Trophoblast cell (in vitro differentiated cells and primary cell): ENCODE measurements at places on chromosomes 7 and 10.

- no peak for DNase-seq
Measured at GRCh38 chr7:14287398-14287797, 297.9 kb upstream of the ETV1 start.

DNA sequence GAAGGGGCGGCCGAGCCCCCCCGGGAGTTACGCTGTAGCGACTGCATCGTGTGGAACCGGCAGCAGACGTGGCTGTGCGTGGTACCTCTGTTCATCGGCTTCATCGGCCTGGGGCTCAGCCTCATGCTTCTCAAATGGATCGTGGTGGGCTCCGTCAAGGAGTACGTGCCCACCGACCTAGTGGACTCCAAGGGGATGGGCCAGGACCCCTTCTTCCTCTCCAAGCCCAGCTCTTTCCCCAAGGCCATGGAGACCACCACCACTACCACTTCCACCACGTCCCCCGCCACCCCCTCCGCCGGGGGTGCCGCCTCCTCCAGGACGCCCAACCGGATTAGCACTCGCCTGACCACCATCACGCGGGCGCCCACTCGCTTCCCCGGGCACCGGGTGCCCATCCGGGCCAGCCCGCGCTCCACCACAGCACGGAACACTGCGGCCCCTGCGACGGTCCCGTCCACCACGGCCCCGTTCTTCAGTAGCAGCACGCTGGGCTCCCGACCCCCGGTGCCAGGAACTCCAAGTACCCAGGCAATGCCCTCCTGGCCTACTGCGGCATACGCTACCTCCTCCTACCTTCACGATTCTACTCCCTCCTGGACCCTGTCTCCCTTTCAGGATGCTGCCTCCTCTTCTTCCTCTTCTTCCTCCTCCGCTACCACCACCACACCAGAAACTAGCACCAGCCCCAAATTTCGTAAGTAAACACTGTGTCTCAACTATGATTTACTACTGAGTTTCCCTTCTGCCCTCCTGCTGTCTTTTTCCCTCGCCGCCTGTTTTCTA, 666 bp downstream of the NRG3 start:
- DNase-seq: no peak

DNA sequence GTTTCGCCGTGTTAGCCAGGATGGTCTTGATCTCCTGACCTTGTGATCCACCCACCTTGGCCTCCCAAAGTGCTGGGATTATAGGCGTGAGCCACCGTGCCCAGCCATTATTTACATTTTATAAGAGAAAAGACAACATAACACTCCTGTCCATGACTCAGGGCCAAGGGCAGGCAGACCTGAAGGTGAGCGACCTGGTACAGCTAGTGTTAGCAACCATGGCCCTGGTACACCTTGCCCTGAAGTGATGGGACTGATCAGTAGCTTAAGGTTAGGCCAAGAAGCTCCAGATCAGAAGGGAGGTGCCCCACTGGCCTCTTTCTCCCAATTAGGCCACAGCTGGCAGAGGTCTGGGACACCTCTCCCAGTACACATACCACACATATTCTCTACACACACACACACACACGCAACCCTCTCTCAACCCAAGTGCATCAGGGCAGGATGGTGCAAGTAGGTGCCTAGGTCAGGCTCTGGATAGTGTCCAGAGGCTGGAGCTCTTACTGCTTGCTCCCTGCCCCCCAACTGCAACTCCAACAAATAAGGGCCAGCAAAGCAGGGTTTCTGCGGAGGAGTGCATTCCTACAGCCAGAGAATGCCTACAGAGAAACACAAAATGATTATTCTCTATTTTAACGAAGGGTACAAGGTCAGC, 43.8 kb downstream of the DPCD start:
- no peak for DNase-seq

GRCh38 chr7:75842836-75843446, 29.3 kb upstream of the CCL24 start:
- DNase-seq: peak; percentile 74

- no peak for DNase-seq
Measured at GRCh38 chr7:9192969-9193368, 759.6 kb downstream of the NXPH1 start.

GRCh38 chr10:77899080-77899477, 27.5 kb downstream of the DLG5 start:
- DNase-seq: no peak

DNA sequence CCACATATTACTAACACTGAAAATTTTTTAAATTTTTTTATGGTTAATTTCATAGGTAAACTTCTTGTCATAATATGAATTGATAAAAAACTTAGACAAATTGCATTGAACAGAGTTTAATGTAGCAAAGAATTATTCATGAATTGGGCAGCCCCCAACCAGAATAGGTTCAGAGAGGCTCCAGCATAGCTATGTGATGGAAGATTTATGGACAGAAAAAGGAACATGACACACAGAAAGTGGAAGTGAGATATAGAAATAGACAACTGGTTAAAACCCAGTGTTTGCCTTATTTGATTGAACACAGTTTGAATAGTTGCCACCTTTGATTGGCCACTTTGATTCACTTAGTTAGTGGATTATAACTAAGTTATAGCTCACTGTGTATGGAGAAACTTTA, 87.2 kb downstream of the AHR start:
- DNase-seq: no peak

GRCh38 chr7:26556061-26556881, 264.6 kb downstream of the SNX10 start:
- DNase-seq: no peak

GRCh38 chr10:73843261-73843660, 31.1 kb downstream of the CAMK2G start:
- no peak for DNase-seq

DNA sequence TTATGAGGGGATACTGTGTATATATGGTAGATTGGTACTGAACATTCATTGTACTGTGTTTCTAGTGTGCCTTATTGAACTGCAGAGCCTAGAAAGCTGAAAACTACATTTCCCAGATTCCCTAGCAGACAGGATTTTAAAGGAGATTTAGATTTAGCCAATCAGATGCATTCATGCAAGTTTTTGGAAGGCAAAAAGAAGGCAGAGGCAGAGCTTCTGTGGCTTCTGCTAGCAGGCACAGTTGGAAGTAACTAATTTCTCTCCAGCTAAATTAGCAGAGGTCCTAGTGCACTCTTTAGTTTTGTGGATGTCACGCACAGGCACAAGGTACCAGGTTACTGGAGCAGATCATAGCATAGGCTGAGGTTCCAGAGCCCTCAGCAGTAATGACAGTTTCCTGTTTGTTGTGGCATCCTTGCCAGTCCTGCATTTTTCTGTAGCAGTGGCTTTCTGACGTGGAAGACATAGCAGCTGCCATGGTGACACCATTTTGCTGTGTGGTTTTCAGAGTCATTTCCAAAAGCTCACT, 83.7 kb upstream of the CCDC71L start:
- no peak for DNase-seq

- DNase-seq: peak; percentile 81
Measured at GRCh38 chr7:107982042-107982840, 20.7 kb downstream of the LAMB1 start.

- no peak for DNase-seq
Measured at GRCh38 chr10:72819053-72819452, 74.5 kb upstream of the OIT3 start.

DNA sequence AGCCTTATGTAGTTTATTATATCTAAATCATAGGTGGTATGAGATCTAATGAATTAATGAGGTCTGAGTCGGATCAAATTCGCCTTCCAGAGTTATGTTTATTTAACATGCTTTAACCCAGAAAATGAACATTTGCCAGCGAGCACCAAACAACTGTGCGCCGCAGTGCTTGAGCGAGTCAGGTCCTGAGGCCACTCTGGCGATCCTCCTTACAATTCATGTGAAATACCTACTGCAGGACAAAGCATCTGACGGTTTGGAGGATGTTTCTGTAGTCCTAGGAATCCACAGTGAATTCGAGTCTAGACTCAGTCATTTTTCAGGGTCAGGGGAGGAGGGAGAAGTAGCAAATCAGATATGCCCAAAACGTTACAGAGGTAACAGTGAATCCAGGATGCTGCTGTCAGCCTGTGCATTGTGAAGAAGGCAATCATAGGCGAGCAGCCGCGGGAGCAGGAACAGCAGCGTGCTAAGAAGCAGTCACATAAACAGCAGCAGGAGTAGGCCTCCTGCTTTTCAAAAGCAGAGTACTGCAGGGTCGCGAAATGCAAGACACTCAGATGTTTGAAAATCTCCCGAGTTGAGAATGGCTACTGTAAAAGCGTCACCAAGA, 120.2 kb downstream of the CACNB2 start:
- DNase-seq: no peak

GRCh38 chr10:11685787-11686218, 56.4 kb upstream of the ECHDC3 start:
- no peak for DNase-seq

GRCh38 chr7:45033261-45033930, 33.4 kb downstream of the CCM2 start:
- DNase-seq: no peak

- peak; percentile 42 for DNase-seq
Measured at GRCh38 chr7:32479574-32480200, 10.5 kb downstream of the LSM5 start.

DNA sequence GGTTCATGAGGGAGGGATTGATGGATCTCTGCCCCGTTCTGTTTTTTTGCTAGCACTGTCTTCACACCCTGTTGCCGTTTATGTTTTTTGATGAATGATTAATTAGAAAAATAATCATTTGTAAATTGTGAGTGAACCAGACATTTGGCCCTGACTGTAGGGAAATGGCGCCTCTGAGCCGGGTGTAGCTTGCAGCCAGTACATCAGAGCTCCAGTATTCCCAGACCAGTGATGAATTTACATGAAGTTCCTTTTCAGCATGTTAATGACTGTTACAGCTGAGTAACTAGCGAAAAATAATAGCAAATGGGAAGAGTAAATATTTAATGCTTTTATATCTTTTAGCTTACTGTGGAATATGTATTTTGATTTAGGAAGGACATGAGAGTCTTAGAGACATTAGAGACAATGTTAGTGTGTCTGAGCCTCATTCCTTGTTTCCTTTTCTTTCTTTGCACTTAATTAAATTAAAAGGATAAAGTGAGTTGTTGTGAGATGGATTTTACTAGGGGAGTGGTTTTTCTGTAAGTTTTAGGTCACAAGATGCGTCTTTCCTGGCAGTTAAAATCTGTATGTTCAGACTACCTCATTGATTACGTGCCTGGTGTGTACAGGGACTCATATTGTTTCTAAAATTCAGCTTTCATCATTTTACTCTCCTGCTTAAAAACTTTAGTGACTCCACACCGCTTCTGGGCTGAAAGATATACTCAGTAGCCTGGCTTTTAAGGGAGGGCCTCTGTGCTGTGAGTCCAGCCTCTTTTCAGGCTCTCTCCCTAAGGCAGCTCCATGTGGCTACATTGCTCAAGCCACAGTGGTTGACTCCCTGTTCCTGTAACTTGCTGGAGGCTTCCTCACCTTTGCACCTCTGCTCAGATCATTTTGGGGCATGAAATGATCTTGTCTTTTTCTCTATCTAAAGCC, 86.4 kb downstream of the AUTS2 start:
- no peak for DNase-seq

GRCh38 chr10:54194806-54195205, 606.2 kb downstream of the PCDH15 start:
- no peak for DNase-seq

DNA sequence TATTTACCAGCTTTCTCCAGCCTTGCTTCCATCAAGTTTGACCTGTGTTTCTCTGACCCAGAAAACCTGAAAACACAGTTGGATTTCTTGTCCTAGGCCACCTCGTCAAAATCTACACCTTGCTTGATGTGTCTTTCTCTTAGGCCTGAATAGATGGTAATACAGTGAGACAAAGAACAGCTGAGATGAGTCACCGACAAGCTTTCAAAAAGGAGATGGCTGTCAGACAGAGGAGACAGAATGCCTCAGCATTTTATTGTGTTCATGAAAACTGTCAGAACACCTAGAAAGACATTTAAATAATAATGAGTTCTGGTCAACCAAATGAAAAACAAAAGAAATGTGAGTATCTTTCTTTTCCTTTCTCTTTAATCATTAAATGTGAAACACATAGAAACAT, 119.7 kb upstream of the SORCS1 start:
- no peak for DNase-seq

DNA sequence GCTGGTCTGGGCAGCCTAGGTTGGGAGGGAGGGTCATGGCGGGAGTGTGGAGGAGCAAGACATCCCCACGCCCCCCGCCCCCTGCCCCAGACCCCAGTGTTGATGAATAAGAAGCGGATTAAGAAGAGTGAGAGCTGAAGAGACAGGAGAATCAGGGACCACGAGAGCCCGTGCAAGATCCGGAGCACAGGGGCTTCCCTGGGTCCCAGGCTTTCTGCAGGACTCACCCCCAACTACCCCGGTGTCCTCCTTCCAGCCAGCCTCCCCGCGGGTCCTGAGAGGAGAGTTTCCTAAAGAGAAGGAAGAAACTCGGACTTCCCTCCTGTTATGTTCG, 20.1 kb downstream of the GHRHR start:
- no peak for DNase-seq

GRCh38 chr7:143514995-143515735, 37.5 kb downstream of the TAS2R41 start:
- peak; percentile 66 for DNase-seq
